ELF-1 (cell line): ENCODE measurements at places on chromosomes 3 and 15.
A peak's percentile ranks its signal among the peaks of the same experiment; 100 is the strongest.

GRCh38 chr15:75356517-75356916, 9.7 kb downstream of the NEIL1 start:
- no peak for DNase-seq

DNA sequence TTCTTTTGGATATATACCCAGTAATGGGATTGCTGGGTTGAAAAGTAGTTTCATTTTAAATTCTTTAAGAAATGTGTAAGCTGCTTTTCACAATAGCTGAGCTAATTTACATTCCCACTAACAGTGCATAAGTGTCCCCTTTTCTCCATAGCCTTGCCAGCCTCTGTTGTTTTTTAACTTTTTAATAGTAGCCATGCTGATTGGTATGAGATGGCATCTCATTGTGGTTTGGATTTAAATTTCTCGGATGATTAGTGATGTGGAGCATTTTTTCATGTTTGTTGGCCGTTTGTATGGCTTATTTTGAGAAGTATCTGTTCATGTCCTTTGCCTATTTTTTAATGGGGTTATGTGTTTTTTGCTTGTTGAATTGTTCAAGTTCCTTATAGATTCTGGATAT, 444.3 kb upstream of the ATP11B start:
- no peak for DNase-seq

GRCh38 chr3:37479981-37480380, 305.6 kb upstream of the LRRFIP2 start:
- DNase-seq = no peak

DNA sequence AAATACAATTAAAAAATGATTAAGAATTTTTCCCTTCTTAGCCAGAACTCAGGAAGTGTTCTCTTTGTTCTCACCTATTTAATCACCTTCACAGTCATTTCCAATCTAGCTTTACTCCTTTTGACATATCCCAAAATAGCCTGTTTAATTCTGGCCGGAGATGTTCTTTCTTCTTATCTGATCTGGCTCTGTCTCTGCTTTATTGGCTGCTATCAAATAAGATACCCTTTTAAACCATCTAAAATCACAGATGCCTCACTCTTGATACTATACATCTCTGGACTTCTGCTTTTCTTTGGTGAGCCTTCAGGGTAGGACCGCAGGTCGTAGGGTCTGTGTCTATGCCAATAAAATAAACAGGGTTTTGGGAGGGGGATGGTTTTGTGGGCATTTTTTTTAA, 319.2 kb upstream of the SEMA6D start:
- no peak for DNase-seq

DNA sequence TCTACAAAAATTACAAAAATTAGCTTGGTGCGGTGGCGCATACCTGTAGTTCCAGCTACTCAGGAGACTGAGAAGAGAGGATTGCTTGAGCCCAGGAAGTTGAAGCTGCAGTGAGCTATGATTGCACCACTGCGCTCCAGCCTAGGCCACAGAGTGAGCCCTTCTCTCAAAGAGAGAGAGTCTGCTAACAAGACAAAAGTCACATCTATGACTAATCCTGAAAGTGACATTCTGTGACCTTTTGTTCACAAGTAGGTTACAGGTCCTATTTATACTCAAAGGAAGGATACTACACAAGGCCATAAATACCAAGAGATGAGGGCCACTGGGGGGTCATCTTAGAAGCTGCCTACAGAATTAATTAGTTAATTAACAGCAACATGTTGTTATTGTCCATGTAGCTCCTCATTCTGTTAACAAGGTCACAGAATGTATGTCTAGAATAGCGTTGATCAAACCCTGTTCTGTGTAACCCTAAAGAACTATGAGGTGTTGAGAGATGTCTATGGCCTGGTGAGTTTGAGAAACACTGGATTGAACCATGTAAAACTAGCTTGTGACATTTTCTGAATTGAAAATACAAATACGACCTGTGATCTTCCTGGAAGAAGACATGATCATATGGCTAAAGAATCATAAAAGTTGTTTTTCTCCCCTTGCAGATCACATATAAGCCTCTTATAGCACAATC, 97.0 kb downstream of the SAMMSON start:
- no peak for DNase-seq

GRCh38 chr3:53711387-53711786, 134.8 kb downstream of the CHDH start:
- no peak for DNase-seq

GRCh38 chr15:49832511-49832910, 211.7 kb downstream of the DTWD1 start:
- peak; percentile 49 for DNase-seq

- no peak for DNase-seq
Measured at GRCh38 chr3:31242026-31242960, 290.4 kb upstream of the STT3B start.

- DNase-seq = no peak
Measured at GRCh38 chr3:140135461-140135860, 200.5 kb downstream of the CLSTN2 start.

GRCh38 chr3:110267304-110267845, 804.2 kb upstream of the NECTIN3 start:
- DNase-seq = no peak

DNA sequence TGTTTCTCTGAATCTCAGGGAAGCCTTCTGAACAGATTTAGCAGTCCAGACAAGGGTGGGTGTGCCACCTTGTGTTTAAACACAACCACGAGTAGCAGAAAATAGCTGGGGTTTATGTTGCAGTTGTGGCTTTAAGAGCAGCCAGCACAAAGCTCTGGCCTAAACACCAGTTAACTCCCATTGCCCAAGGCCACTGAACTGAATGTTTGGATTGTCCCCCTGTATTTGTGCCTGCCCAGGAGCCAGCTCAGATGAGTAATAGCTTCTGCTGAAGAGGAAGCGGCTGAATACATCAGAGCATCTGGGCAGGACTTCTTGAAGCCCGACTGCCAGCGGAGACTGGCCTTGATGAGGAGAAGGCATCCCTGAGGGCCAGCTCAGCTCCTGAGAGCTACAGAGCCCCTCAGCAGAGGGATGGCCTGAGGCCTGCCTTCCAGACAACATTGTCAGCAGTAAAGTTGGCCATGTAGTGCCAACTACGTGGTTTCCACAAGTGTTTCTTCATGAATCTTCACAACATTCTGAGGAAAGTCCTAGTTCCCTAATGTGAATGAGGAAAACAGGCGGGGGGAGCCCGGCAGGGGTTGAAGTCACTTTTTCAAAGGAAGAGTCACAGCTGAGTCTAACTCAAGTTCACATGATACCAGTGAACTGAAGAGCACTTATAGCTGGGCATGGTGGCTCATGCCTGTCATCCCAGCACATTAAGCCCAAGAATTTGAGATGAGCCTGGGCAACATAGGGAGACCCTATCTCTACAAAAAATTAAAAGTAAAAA, 65.8 kb upstream of the ZBTB38 start:
- peak; percentile 34 for DNase-seq

DNA sequence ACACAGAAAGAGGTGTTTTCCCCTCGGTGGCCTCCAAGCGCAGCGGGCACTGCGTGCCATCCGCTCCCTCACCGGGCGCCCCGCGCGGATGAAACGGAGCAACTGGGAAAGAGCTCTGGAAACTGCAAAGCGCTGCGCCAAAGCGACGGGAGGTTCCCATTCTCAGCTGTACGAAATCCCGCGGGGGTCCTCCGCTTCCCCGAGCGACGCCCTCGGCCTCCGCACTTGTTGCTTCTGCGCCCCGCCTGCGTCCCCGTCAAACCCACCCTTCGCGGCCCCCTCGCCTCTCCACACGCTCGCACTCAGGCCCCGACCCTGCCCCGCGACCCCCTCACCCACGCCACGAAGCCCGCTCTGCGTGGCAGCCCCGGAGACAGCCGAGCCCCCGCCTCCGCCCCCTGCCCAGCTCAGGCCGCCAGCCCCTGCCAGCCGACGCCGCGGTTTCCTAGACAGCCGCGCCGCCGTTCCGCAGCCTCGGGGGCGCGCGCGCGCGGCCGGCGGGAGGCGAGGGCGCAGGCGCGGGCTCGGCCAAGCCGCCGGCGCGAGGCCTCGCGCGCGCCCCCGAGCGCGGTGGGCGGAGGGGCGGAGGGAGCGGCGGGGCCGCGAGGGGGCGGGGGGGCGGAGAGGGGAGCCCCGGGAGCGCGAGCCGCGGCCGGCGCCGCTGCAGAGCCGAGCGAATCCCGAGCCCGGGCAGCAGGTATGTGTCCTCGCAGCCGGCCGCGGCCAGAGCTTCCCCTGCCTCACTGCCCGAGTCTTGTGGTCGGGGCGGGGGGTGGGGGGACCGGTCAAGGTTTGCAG, at the start of gene TMEM266:
TMEM266 (plus strand) TSS at position 666 of the 798 bp plus-strand sequence. CDS start 74,279 bp downstream, outside the sequence.
- peak; percentile 65 for DNase-seq

DNA sequence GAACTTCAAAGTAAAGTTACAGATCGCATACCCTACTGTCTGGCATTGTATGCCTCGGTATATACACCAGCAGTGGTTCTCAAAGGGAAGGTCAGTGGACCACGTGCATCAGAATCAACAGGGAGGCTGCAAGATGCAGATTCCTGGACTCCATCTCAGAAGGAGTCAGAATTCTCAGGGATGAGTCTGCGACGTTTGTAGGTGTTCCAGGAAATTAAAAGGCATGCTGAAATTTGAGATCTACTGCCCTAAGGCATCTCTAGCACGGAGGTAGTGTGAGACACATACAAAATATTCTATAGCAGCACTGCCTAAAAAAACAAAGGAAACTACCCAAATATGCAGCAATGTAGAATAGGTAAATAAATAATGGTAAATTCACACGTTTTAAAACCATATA, 136.8 kb upstream of the BNIP2 start:
- no peak for DNase-seq

DNA sequence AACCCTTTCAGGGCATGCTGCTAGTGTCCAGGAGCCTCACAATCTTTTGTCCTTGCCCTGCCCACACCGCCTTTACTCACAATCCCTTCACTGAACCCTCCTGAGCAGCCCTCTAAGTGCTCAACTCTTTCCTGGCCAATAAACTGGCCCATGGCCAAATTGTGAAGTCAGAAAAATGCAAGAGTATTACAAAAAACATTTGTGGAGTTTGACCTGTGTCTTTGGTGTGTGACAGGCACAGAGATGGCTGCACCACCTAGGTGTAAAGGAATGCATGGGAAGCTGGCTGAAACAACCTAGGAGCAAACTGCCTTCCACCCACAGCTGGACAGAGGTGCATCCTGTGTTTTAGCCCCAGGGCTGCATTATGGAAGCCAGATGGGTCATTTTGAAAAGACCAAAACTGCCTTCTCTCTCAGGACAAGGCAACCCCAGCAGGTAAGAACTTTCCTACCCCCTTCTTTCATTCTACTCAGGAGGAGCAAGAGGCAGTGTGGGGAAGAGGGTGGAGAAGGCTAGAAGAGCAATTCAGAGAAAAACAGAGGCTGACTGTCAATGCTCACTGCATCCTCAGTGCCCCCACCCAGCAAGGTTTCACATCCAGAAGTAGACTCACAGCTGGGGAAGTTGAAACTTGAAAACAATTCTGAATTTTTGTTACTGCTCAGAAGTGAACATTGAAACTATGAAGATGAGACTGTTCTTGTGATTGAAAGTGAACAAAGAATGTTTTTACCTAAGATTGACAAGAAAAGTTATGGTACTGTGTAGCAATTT, 78.6 kb downstream of the TRIM42 start:
- DNase-seq = no peak

DNA sequence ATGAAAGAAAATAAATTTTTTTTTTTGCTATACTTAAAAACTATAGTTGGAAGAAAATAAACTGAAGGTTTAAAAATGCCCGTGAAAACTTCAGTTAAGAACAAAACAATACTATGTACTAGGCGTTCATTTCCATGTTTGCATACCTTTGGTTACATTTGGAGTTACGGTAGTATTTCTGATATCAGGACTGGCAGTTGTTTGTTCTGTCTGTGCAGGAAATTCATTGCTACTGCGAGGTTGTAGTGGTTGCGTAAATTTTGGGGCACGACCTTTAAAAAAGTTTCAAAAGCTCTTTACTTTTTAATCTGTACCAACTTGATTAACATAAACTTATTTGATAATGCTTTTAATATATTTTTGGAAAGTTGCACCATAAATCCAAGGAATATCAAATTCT, 47.9 kb downstream of the ST3GAL6 start:
- no peak for DNase-seq

GRCh38 chr3:53554559-53555067, 60.2 kb downstream of the CACNA1D start:
- DNase-seq = no peak

DNA sequence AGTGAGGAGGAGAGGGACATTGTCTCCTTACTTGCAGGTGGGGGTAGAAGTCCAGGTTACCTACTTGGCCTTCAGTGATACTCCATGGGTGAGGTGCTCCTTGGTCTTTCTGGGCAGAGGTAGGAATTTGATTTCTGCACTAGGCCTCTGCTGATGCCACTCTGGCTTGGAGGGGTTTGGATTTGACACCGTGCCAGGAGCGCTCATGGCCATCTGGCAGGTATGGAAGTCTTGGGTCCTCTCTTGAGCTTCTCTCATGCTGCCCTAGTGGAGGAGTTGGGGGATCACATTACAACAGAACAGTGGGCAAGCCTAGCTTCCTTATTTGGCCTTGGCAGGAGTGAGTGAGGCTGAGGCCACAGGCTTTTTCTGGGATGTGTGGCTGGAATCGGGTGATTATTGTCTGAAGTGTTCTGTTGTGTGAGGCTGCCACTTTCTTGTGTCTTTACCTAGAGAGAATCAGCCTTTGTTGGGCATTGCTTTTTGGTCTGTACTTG, 525.0 kb downstream of the GABRG3 start:
- DNase-seq = no peak

- no peak for DNase-seq
Measured at GRCh38 chr3:188169830-188170455, 16.0 kb downstream of the LPP start.

DNA sequence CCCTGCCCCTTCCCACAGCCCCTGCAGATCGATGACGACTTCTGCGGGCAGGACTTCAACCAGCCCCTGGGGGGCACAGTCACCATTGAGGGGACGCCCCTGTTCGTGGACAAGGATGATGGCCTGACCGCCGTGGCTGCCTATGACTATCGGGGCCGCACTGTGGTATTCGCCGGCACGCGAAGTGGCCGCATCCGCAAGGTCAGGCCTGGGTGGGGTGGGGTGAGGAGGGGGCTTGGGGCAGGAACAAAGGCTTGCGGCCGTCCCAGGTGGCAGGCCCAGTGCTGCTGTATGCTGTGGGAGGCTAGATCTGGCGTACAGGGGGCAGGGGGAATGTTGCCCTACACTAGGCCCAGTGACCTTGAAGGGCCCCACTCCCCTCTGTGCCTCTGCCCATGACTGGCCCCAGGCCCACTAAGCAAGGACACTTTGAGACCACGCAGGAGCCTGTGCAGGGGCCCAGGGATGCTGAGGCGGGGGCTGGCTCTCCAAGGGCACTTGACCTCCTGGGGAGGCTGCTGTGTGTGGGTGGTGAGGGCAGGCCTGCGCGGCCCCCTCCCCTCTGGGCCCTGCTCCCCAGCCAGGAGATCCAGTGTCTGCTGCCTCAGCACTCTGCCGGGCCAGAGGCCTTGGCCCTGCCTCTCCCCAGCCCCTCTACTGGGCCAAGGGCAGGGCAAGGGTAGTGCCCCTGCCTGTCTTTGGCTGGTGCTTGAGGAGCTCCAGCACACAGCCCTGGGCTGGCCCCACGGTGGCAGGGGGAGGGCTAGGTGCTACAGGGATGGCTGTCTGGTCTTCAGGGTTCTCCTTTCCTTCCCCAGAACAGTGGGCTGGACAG, 8.7 kb downstream of the PLXNA1 start:
- DNase-seq = no peak

- DNase-seq = peak; percentile 88
Measured at GRCh38 chr3:9862391-9863057, 17.5 kb downstream of the CIDEC start.

GRCh38 chr15:69939513-69940440, 157.9 kb downstream of the TLE3 start:
- DNase-seq = peak; percentile 77
